ENCODE measurements at places on chromosomes 3 and 15. TPM values are rescaled to one million over a fixed set of nuclear protein-coding genes. Genes with fewer than 3 reads are reported as not detected.

The SEC11A gene
- total RNA-seq, result 277 TPM

DNA sequence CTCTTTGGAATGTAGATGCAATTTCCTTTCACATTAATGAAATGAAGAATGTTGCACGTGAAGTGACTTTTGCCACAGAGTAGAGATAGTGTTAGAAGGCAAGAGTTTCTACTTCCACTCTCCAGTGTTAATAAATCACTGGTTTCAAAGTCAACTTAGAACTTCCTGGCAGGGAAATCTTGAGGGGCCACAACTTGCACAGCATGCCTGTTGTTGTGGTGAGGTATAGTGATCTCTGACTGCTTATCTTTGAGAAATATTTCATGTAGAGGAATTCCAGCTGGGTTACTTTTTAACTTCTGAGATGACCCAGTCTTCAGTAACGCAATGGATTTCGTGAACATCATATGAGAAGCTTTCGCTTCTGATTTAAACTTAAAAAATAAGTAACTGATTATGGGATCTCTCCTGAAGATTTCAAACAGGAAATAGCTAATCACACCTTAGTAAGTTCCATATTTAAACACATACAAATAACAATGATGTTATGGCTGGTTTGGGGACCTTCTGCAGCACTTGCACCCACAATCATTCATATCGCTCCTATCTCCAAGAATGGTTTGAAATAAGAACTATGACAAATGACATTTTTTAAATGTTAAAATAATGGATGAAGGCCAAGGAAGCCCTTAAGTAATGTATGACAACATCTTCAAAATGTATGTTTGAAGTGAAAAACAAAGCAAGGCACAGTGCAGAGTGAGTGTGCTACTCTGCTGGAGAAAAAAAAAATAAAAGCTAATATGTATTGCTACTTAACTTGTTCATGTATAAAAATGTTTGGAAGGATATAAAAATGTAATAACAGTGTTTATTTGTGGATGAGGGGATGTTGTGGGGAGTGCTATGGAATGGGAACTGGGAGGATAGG, 726.5 kb upstream of the NECTIN3 start:
- H3K4me1 ChIP-seq, result no peaks in the 10 kb centered on the region
- DNase-seq, result no peak
- H3K27me3 ChIP-seq, result no peaks in the 10 kb centered on the region
- no peaks in the 10 kb centered on the region for H3K36me3 ChIP-seq

DNA sequence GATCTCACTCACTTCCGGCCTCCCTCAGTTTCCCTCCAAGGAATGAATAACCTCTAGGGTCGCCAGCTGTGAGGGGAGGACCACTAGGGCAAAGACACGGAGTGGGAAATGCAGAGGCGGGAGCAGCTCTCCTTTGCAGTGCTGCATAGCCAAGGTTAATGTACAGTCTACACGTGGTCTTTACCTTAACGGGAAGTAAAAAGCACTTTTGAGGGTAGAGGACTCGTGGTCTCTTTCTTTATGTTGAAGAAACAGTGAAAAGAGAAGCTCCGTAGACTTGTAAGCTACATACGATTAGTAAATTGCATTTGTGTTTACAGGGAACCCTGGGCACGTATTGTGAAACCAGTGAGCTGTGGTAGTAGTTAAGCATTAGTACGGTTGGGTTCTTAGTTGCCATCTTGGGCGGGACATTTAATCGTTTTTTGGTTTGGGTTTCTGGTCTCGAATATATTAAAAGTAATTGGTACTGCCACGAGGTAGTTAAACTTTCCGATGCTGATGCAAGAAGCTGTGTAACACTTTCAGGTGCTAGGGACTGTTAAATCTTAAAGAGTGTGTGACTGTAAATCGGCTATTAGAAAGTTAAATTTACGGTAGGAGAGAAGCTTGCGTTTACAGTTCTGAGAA, 828 bp downstream of the U2SURP start:
- peak overlapping the region; percentile 91 for H3K27ac ChIP-seq
- peak; percentile 46 for DNase-seq
- H3K27me3 ChIP-seq, result no peaks in the 10 kb centered on the region
- no peaks in the 10 kb centered on the region for H3K36me3 ChIP-seq
- H3K4me3 ChIP-seq, result peak overlapping the region; percentile 95

The CHRM5 gene
- not detected for total RNA-seq

DNA sequence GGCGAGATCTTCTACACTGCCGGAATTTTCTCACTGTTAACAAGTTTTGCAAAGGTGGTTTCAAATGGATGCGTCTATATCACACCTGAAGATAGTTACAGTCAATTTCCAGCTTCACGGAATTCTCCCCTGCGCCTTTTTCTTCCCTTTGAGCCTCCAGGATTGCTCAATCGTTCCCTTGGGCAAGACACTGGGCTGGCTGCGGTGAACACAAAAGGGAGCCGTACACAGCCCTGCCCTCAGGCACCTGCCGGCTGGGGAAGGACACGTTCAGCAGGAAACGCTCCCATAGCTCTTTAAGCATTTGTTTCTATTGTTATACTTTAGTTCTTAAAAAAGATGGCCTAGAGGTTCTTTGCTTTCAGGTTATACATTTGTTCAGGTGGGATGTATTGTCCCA, 85.7 kb downstream of the C3orf70 start:
- H3K27me3 ChIP-seq, result no peaks in the 10 kb centered on the region
- H3K36me3 ChIP-seq, result no peaks in the 10 kb centered on the region
- no peak overlapping the region for H3K4me3 ChIP-seq

The ARL14 gene
- not detected for total RNA-seq

GRCh38 chr3:149620291-149621020, 37.4 kb downstream of the WWTR1 start:
- H3K27ac ChIP-seq, result peak overlapping the region; percentile 34
- peaks cover 21% of the 10 kb centered on the region for H3K4me1 ChIP-seq
- H3K27me3 ChIP-seq, result no peaks in the 10 kb centered on the region
- no peak for DNase-seq
- H3K36me3 ChIP-seq, result no peaks in the 10 kb centered on the region

DNA sequence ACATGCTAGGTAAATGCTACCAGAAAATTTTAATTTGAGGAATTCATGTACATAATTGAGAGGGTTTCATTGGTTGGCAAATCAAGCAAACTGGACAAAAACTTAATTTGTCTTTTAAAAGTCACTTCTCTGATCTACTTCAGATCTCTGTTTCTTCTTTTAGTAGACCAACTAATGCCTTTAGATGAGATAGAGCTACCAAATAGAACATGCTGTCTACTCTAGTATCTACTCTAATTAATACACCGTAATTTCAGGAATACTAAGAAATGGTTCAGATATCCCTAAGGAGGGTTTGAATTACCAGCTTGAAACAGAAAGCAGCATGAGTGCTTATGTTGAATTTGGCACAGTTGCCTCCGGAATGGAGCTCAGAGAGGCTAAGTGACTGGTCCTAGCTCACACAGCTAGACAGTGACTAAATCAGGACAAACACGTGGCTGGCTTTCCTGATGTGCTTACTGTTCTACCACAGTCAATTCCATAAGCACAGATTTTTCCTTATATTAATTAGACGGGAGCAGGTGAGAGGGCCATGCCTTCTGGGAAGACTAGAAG, 225.1 kb downstream of the ITPR1 start:
- H3K4me3 ChIP-seq, result no peak overlapping the region
- H3K4me1 ChIP-seq, result peaks cover 30% of the 10 kb centered on the region
- H3K27me3 ChIP-seq, result no peaks in the 10 kb centered on the region
- no peaks in the 10 kb centered on the region for H3K36me3 ChIP-seq
- no peak overlapping the region for H3K27ac ChIP-seq

The GUCA1C gene
- not detected for total RNA-seq

DNA sequence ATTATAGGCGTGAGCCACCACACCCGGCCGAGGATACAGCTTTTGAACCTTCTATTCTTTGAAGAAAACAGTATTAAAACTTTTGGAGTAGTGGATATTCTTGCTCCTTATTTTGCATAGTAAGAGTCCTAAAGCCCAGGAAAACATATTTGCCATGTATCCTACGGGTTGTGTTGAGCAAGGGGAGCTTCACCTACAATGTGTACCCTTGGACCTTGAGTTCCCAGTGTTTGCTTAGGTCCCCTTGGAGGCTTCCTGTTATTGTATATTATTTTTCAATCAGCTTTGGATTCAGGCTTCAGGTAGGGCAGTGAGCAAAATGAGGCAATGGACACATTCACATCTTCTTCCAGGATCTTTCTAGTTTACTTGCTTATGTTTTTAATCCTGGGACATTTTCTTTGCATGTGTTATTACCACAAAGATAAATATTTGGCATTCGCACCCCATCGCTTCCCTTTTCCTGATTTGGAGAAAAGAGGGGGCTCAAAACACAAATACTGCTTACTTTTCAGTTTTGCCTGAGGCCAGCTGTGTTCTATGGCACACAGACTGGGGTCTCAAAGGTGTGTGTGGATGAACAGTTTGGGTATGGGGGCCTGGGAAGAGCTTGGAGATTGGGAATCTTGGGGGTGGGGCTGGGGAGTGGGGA, 88.7 kb downstream of the FNDC3B start:
- no peaks in the 10 kb centered on the region for H3K27me3 ChIP-seq
- no peaks in the 10 kb centered on the region for H3K4me1 ChIP-seq
- no peak overlapping the region for H3K4me3 ChIP-seq
- H3K27ac ChIP-seq, result no peak overlapping the region
- H3K36me3 ChIP-seq, result peaks cover 26% of the 10 kb centered on the region

- H3K27me3 ChIP-seq, result no peaks in the 10 kb centered on the region
- no peaks in the 10 kb centered on the region for H3K36me3 ChIP-seq
- H3K4me1 ChIP-seq, result no peaks in the 10 kb centered on the region
- DNase-seq, result no peak
- no peak overlapping the region for H3K4me3 ChIP-seq
These were observed 28.0 kb upstream of the ATP10A start for GRCh38 chr15:25891081-25891480.

- DNase-seq, result no peak
- no peaks in the 10 kb centered on the region for H3K36me3 ChIP-seq
- H3K27ac ChIP-seq, result no peak overlapping the region
- no peaks in the 10 kb centered on the region for H3K27me3 ChIP-seq
- no peaks in the 10 kb centered on the region for H3K4me1 ChIP-seq
- H3K4me3 ChIP-seq, result no peak overlapping the region
These were observed 40.5 kb upstream of the GYG1 start for GRCh38 chr3:148950806-148951205.

- no peak overlapping the region for H3K4me3 ChIP-seq
- H3K36me3 ChIP-seq, result no peaks in the 10 kb centered on the region
- H3K27me3 ChIP-seq, result no peaks in the 10 kb centered on the region
- no peak for DNase-seq
These were observed 128.6 kb downstream of the TPRG1 start for GRCh38 chr3:189300345-189300744.

- no peaks in the 10 kb centered on the region for H3K27me3 ChIP-seq
- peak overlapping the region; percentile 37 for H3K27ac ChIP-seq
- H3K36me3 ChIP-seq, result no peaks in the 10 kb centered on the region
- peaks cover 33% of the 10 kb centered on the region for H3K4me1 ChIP-seq
- peak; percentile 59 for DNase-seq
These were observed 85.3 kb downstream of the ASB7 start for GRCh38 chr15:100687582-100688141.

DNA sequence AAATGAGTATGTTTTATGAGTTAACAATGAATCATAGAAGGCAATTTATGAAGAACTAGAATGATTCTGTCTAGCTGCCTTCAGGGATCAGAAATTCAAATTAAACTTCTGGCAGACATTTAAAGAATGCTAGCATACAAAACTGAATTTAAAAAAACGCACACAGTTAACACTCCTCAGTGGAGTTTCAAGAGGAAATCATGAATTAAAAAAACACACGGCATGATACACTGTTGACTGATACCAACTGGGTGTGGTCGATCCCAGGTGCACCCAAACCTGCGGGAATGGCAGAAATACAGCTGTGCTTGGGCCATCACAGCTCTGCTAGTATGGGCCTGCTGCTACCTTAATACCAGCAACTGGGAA, 526.0 kb downstream of the FOXP1 start:
- H3K36me3 ChIP-seq, result no peaks in the 10 kb centered on the region
- no peak overlapping the region for H3K27ac ChIP-seq
- H3K27me3 ChIP-seq, result no peaks in the 10 kb centered on the region
- no peaks in the 10 kb centered on the region for H3K4me1 ChIP-seq
- DNase-seq, result no peak
- H3K4me3 ChIP-seq, result no peak overlapping the region

DNA sequence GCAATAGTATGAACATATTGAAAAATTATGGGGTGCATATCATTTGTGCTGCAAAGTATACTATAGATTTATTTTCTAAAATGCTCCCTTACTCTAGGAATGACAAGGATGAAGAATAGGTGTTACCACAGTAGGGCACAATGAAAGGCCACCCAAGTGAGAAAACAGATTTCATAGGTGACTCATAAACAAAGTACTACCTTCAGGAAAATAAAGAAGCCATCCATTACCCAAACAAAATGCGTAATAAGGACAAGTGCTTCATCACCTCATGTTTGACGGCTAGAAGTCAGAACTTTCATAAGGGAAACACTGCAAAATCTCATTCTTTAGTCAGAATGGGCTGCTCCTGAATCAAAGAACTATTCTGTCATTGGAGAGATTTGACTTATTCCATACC, 116.6 kb downstream of the MFSD1 start:
- H3K4me3 ChIP-seq, result no peak overlapping the region
- DNase-seq, result no peak
- no peaks in the 10 kb centered on the region for H3K36me3 ChIP-seq

The FEZF2 gene
- total RNA-seq, result not detected

DNA sequence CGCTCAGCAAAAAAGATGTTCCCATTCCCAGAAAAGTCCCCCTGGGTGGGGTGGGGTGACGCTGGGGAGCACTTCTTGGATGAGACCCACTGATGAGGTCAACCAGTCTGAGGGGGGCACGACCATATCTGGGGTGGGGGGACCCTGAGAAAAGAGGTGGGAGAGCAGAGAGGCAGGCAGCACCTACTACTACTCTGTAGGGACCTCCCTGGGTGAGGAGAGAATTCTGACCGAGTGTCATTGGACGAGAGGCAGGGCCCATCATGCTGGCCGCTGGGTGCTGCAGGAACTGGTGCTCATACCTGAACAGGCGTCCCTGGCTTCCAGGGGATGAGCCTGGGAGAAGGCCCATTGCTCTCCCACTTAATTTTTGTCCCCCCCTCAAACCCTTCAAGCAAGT, 158.8 kb downstream of the KLF13 start:
- no peak overlapping the region for H3K4me3 ChIP-seq
- no peaks in the 10 kb centered on the region for H3K36me3 ChIP-seq
- H3K27ac ChIP-seq, result no peak overlapping the region
- no peak for DNase-seq
- no peaks in the 10 kb centered on the region for H3K27me3 ChIP-seq

The DUOXA1 gene
- not detected for total RNA-seq

The GMNC gene
- not detected for total RNA-seq

GRCh38 chr15:81108427-81108826, 25.6 kb upstream of the CFAP161 start:
- no peaks in the 10 kb centered on the region for H3K27me3 ChIP-seq
- DNase-seq, result peak; percentile 31
- no peak overlapping the region for H3K27ac ChIP-seq

- H3K27me3 ChIP-seq, result no peaks in the 10 kb centered on the region
- H3K4me3 ChIP-seq, result peak overlapping the region; percentile 81
- peak; percentile 58 for DNase-seq
- H3K27ac ChIP-seq, result peak overlapping the region; percentile 23
- H3K36me3 ChIP-seq, result no peaks in the 10 kb centered on the region
These were observed 426 bp downstream of the KAT2B start for GRCh38 chr3:20040548-20041196.

- H3K36me3 ChIP-seq, result no peaks in the 10 kb centered on the region
- H3K4me1 ChIP-seq, result no peaks in the 10 kb centered on the region
- no peaks in the 10 kb centered on the region for H3K27me3 ChIP-seq
- no peak overlapping the region for H3K27ac ChIP-seq
- no peak overlapping the region for H3K4me3 ChIP-seq
These were observed 714.3 kb upstream of the CFAP20DC start for GRCh38 chr3:59764171-59764570.

- DNase-seq, result no peak
- peaks cover 12% of the 10 kb centered on the region for H3K4me1 ChIP-seq
- no peaks in the 10 kb centered on the region for H3K36me3 ChIP-seq
- H3K27ac ChIP-seq, result no peak overlapping the region
These were observed 5.9 kb downstream of the LRRC28 start for GRCh38 chr15:99257107-99257750.
